ENCODE measurements at places on chromosomes 16 and 17. TPM values are rescaled to one million over a fixed set of nuclear protein-coding genes. Genes with fewer than 3 reads are reported as not detected.

DNA sequence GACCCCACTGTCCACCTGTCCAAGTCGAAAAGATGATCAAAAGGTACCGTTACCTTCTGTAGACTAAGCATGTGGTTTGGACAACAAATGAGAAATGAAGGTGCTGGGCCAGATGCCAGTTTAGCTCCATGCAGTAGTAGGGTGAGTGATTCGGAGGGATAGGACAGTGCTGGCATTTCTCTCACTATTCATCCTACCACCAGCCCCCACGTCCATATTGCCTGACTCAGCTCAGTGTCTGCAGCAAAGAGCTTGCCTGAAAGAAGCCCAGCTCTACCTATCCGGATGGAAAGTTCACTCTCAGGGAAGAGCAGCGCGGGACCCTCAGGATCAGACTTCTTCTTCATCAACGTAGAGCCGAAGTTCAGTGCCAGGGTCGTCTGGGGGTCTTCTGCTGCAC is 145.0 kb downstream of the SLC39A11 start:
- DNase-seq = no peak
- no peak overlapping the region for H3K4me3 ChIP-seq
- H3K4me1 ChIP-seq = no peaks in the 10 kb centered on the region

DNA sequence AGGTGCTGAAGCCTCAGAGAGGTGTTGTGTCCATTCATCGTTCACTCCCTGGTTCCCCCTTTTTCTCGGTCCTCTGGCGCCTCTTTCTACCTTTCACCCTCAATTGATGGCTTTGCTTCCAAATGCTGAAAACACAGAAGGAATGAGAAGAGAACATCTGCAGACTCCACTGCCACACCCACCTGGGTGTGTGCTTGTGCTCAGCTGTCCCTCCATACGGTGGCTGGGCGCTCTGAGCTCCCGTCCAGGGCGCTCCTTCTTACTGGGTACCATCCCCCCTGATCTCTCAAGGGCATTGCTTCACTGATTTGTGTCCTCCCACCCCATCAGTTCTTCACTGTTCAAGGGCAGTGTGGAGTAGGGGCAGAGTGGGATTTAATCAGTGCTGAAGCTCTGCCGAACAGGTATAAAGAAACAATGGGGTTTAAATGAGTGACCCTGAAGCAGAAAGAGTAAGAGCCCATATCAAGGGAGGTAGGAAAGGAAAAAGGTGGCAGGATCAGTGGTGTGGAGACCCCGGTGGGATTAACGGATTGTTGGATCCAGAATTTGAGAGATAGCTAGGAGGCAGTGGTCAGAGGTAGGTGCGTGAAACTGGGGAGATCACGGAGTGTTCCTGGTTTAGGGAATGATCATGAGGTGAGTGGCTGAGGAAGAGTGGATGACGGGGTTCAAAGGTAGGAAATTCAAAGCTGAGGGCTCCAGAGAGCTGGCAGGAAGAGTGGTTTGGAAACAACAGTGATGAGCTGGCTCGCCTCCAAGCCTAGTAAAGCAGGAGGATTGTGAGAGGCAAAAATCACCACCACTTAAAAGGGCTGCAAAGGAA is 40.8 kb downstream of the MRTFB start:
- H3K27me3 ChIP-seq = no peaks in the 10 kb centered on the region
- no peaks in the 10 kb centered on the region for H3K36me3 ChIP-seq
- H3K4me3 ChIP-seq = no peak overlapping the region

- H3K4me3 ChIP-seq = peak within 1 kb of the TSS; percentile 82
- H3K27ac ChIP-seq = peak within 1 kb of the TSS; percentile 95
- no peak for DNase-seq
Observed at GRCh38 chr16:86510465-86511261, at the start of gene FOXF1. Gene FOXF1, plus strand, starts transcription at chr16:86510527. Its CDS starts 43 bp downstream, at chr16:86510570.

GRCh38 chr17:78001182-78001581 is 42.7 kb downstream of the TNRC6C start:
- DNase-seq = no peak
- no peaks in the 10 kb centered on the region for H3K27me3 ChIP-seq
- H3K4me1 ChIP-seq = peaks cover 51% of the 10 kb centered on the region
- no peak overlapping the region for H3K27ac ChIP-seq
- no peak overlapping the region for H3K4me3 ChIP-seq

- H3K27ac ChIP-seq = no peak overlapping the region
- H3K4me3 ChIP-seq = no peak overlapping the region
- H3K27me3 ChIP-seq = no peaks in the 10 kb centered on the region
- no peak for DNase-seq
Observed at GRCh38 chr16:86850670-86851069, 272.3 kb downstream of the FOXL1 start.

DNA sequence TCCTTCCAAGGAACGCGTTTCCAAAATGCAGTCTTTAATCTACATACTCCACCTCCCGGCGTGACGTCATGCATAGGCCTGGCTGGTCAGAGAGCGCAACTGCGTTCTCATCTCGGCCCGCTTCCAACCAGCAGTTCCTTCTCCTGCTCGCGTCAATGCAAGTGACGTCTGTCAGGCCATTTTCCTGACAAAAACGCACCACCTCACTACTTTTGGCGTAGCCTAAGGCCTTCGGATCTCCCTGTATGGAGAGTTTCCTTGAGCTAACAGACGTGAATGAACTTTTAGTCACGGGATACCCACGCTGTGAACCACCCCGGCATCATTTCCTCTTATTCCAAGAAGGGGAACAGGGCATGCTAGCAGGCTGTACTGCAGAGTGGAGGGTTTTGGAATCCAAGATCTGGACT is 25.0 kb downstream of the TEX14 start:
- DNase-seq = no peak
- no peaks in the 10 kb centered on the region for H3K4me1 ChIP-seq
- H3K36me3 ChIP-seq = no peaks in the 10 kb centered on the region
- no peak overlapping the region for H3K27ac ChIP-seq

DNA sequence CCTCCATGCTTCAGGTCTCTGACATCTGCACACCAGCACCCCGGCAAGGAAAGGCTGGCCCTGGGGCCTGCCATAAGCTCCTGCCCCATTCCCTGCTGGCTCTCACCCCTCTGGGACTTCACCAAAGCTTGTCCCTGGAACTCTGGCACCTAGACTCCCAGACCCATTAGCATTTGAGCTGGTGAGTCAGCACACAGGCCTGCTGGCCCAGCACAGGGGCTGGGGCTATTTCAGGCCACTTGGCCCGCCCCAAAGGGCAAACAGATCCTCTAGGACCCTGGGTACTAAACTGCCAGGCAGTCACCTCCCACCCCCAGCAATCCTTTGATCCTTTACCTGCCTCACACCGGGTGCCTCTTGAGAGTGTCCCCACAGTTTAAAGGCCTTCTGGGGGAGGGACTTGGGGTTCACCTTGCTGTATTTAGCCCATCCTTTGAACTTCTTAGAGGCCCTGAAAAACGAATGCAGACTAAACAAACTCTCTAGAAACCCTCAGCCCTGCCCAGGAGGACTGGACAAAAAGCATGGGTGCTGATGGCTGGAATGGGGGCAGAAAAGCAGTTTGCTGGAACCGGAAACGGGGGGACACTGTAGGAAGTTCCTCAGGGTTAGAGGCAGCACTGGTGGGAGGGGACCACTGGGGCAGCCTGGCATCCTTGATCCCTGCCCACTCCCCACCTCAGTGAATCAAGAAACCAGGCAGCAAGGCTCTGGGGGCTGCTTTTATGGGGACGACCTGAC is 3.2 kb upstream of the SAMD14 start:
- no peak for DNase-seq
- peaks cover 50% of the 10 kb centered on the region for H3K4me1 ChIP-seq
- H3K4me3 ChIP-seq = no peak overlapping the region
- H3K27me3 ChIP-seq = no peaks in the 10 kb centered on the region

GRCh38 chr17:16975744-16976625 is 4.1 kb upstream of the TNFRSF13B start:
- no peak overlapping the region for H3K27ac ChIP-seq
- DNase-seq = peak; percentile 55
- no peaks in the 10 kb centered on the region for H3K36me3 ChIP-seq
- no peak overlapping the region for H3K4me3 ChIP-seq
- H3K27me3 ChIP-seq = no peaks in the 10 kb centered on the region
- H3K4me1 ChIP-seq = no peaks in the 10 kb centered on the region

DNA sequence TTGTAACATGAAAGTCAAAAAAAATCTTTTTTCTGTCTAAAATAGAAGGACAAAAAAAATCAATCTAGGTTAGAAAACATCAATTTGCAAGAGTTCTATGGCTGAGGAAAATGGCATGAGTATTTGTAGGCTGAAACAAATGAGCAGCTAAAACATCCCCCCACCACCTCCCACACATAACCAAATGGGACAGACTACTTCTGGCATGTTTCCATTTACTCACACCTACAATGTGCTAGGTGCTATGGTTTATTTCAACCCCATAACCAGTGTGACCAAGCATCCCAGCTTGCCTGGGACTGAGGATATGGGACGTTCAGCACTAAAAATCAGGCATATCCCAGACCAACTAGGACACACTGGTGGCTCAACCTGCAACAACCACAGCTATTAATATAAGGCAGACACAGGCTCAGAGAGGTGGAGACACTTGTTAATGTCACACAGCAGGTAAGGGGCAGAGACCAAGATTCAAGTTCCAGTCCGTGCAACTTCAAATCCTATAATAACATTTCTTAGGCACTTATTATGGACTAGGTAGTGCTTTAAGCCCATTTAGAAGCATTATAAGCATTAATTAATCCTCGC is 96.0 kb downstream of the XYLT1 start:
- H3K4me1 ChIP-seq = peaks cover 39% of the 10 kb centered on the region
- H3K27ac ChIP-seq = peak overlapping the region; percentile 91
- no peak for DNase-seq
- H3K36me3 ChIP-seq = no peaks in the 10 kb centered on the region

DNA sequence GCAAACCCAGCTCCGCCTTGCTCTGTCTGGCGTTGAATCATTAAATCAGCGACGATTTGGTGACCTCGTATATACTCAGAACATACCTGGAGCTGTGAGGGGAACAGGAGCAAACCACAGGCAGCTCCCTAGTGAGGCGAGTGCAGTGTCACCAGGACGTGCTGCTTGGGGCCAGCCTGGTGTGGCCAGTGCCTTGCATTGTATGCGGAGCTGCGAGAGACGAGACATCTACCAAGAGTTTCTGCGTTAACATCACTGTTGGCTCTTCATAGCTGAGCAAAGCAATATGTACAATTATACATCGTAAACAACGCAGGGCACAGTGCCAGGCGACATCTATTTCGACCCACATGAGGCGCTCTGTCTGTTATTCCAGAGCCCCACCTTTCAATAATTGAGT is 27.9 kb downstream of the MINK1 start:
- H3K27me3 ChIP-seq = no peaks in the 10 kb centered on the region
- H3K4me1 ChIP-seq = peaks cover 46% of the 10 kb centered on the region
- H3K27ac ChIP-seq = no peak overlapping the region
- H3K36me3 ChIP-seq = no peaks in the 10 kb centered on the region
- no peak for DNase-seq

DNA sequence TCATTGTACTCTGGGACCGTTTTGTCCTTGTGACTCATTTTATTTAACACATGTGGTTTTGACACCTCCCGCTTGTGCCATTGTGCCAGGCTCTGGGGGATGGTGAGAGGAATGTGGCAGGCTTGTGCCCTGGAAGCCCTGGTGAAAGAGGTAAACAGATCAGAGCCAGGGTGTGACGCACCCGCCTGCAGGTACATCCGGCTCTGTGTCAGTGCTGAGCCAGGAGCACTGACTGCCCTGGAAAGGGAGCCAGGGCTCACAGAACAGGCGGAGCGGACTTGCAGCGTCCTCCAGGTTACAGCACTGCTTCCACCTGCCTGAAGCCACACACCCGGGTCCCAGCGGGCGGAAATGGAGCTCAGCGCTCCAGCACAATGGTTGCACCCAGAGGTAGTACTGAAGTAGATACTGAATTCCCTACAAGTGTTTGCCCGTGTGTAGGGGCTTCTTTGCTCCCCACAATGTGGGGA is 30.6 kb downstream of the CDRT15 start:
- no peak overlapping the region for H3K27ac ChIP-seq
- no peak overlapping the region for H3K4me3 ChIP-seq
- no peaks in the 10 kb centered on the region for H3K27me3 ChIP-seq
- H3K36me3 ChIP-seq = peaks cover 57% of the 10 kb centered on the region
- no peak for DNase-seq

GRCh38 chr16:4597174-4597573 is 17.5 kb downstream of the UBALD1 start:
- H3K4me3 ChIP-seq = no peak overlapping the region
- no peak overlapping the region for H3K27ac ChIP-seq
- H3K36me3 ChIP-seq = no peaks in the 10 kb centered on the region
- H3K4me1 ChIP-seq = peaks cover 14% of the 10 kb centered on the region
- DNase-seq = no peak

- H3K27me3 ChIP-seq = no peaks in the 10 kb centered on the region
- peaks cover 95% of the 10 kb centered on the region for H3K36me3 ChIP-seq
- no peak for DNase-seq
Observed at GRCh38 chr16:15773968-15774367, 82.9 kb downstream of the MYH11 start.

DNA sequence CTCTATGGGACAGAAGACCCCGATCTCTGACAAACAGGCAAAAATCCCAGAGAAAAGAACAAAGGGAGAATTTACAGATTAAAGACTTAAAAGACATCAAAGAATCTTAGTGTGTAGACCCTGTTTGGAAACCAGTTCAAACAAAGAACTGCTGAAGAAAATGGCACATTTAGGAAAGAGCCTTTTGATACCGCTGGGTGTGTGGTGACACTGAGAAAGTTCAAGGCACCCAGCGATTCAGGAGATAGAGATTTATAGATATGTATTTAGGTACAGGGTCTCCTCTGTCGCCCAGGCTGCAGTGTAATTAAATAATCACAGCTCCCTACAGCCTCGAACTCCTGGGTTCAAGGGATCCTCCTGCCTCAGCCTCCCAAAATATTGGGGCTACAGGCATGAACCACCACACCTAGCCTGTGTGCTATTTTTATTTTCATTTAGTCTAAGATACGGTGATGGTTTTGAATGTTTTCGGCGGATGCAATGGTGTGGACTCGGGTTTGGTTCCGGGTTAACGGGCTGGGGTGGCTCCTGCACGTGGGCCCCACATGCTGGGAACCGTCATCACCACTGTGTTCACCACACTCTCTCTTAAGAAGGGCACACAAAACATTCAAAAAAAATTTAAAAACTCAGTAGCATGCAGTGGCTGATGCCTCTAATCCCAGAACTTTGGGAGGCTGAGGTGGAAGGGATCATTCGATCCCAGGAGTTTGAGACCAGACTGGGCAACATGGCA is 114.0 kb downstream of the ZNF778 start:
- no peak for DNase-seq
- no peaks in the 10 kb centered on the region for H3K27me3 ChIP-seq
- H3K27ac ChIP-seq = no peak overlapping the region
- no peak overlapping the region for H3K4me3 ChIP-seq

- no peaks in the 10 kb centered on the region for H3K36me3 ChIP-seq
- peak overlapping the region; percentile 72 for H3K27ac ChIP-seq
- no peaks in the 10 kb centered on the region for H3K27me3 ChIP-seq
Observed at GRCh38 chr16:24991349-24991748, 23.8 kb downstream of the ARHGAP17 start.

ZNF423 gene
- total RNA-seq = 9.1 TPM

KATNB1 gene
- total RNA-seq = 10.4 TPM

CDH8 gene
- total RNA-seq = 1.8 TPM

TSPAN10 gene
- total RNA-seq = not detected

HASPIN gene
- total RNA-seq = 0.23 TPM

TMC5 gene
- total RNA-seq = 0.06 TPM

DYNC1LI2 gene
- 203 TPM for total RNA-seq

Data from esophagus muscularis mucosa (tissue), 4 donors.